HEK293T (cell line): ENCODE measurements at places on chromosomes 7 and 10.
A peak's percentile ranks its signal among the peaks of the same experiment; 100 is the strongest.

GRCh38 chr7:45978010-45978681, 57.1 kb upstream of the IGFBP3 start:
- DNase-seq: no peak

GRCh38 chr7:101153969-101154692, at the start of gene AP1S1:
Gene AP1S1, plus strand, starts transcription at chr7:101154476. Its CDS starts 39 bp downstream, at chr7:101154515.
- DNase-seq: peak; percentile 98

DNA sequence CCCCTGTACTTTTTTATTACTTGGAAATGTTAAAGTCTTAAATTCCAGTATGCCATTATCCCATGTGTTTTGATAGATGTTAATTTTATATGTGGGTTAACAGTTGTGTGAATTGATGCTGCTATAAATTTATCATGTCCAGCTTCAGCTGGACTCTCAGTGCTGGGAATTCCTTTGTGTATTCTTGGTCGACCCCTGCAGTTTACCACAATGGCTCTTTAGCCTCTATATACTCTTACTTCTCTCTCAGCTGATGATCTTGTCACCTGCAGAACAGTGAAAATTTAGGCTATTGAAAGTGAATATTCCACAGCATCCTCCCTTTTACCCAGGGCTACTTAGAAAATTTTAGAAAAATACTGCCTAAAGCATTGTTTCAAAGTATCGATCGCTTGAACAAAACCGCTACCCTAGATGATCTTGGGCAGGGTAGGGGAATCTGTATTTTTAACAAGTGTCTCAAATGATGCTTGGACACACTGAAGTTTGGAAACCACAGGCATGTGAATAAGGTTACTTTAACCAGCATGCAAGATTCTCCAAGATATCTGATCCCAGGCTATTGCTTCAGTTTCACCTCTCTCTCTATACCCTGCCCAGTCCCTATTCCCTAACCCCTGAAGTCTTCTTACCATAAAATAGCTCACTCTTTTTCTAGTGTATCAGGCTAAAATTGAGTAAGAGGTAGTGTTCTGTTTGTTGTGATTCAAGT, 25.4 kb downstream of the LCOR start:
- DNase-seq: no peak

DNA sequence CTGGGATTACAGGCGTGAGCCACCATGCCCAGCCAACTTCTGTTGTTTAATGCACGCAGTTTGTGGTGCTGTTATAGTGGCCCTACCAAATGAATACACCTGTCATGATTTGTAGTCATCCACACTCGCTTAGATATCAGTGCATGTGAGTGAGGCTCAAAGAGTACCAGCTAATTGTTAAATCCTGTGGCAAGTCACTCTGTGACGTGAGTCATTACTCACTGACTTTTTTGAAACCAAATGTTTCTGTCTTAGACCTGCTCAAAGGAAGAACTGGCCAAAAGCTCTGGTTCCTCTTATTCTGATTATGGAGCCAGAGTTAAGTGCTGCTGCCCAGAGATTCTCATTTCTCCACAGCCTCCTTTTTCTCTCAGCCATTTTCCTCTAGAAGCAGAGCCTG, 109.4 kb downstream of the PRKAG2 start:
- no peak for DNase-seq

DNA sequence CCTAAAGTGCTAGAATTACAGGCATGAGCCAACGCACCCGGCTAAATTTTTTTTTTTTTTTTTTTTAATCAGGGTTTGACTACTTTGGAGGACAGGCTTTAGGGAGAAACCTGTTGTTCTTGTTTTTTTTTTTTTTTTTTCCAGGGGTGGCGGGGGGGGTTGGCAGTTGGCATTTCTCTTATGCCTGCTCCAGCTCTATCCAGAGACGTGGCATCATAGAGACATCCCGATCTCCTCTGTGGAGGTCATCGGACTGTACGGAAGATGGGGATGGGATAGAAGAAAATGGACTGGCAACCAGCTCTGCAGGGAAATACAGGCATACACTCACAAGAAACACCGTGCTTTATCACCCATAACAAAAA, 130.8 kb downstream of the PRPF18 start:
- no peak for DNase-seq

DNA sequence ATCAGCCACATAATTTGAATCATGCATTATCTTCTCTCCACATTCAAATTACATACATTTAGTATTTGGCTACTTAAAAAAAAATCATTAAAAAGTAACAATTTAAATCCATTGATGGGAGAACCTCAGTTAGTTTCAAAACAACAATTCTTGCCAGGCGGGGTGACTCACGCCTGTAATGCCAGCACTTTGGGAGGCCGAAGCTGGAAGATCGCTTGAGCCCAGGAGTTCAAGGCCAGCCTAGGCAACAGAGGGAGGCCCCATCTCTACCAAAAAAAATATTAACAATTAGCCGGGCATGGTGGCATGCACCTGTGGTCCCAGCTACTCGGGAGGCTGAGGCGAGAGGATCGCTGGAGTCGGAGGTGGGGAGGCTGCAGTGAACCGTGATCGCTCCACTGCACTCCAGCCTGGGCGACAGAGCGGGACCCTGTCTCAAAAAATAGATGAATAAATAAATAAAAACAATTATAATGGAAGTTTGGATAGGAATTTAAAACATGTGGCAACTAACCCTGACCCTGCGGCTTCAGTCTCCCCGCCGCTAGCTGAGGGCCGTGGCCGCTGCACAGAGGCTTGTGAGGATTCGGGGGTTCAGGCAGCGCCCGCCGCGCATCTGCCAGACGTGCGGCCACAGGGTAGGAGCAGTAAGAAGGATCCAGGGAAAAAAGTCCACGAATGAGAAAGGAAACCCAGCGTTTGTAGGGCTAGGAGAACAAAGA, 1.1 kb upstream of the CSGALNACT2 start:
- no peak for DNase-seq

DNA sequence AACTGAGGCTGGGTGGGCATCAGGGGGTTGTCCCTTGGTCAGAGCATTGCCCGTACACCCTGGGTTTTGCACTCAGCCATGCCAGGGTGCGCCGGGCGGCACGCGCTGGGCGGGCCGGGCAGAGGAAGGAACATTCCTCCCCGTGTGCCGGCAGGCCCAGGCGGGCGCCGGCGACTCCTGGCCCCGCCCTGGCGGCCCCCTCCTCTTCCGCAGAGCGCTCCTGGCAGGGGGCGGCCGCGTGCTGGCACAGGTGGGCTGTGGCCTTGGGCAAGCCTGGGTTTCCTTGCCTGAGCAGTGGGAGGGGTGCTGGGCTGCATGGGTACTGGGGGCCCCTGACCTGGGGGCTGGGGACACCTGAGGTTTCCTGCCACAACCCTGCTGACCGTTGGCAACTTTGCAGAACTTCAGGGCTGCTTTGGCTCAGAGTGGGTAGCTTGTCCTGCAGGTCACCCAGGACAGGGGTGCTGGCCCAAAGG, 3.9 kb downstream of the LFNG start:
- DNase-seq: no peak

DNA sequence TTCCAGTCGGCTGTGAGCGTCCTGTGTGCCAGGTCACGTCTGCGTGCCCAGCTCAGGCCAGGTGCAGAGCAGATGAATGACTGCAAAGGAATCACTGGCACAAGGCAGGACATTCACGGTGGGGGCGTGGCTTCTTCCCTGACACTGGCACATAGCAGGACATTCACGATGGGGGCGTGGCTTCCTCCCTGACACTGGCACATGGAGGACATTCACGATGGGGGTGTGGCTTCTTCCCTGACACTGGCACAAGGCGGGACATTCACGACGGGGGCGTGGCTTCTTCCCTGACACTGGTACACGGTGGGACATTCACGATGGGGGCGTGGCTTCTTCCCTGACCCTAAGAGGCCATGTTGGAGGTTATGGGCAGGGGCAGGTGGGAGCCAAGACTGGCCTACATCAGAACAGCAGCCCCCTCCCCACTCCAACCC, 64.3 kb downstream of the MYL10 start:
- DNase-seq: no peak

DNA sequence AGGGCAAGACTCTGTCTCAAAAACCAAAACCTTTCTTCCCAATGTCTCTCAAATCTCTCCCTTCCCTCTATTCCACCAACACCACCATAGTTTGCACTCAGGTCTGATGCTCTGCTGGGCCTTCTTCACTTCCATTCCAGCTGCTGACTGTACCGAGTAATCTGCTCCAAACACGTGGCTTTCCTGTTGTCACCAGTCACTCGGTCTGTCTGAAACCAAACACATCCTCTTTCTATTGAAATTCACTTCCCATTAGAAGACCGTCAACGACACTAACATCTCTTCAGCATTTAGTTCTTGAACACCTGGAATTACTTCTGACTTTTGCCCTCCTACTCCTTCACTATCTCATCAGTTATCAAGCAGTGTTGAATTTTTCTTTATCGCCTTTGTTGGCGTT, 4.7 kb upstream of the NRF1 start:
- no peak for DNase-seq

GRCh38 chr10:22740180-22740579, 25.8 kb upstream of the PIP4K2A start:
- no peak for DNase-seq

GRCh38 chr10:131127610-131128009, 183.9 kb downstream of the TCERG1L start:
- DNase-seq: no peak

DNA sequence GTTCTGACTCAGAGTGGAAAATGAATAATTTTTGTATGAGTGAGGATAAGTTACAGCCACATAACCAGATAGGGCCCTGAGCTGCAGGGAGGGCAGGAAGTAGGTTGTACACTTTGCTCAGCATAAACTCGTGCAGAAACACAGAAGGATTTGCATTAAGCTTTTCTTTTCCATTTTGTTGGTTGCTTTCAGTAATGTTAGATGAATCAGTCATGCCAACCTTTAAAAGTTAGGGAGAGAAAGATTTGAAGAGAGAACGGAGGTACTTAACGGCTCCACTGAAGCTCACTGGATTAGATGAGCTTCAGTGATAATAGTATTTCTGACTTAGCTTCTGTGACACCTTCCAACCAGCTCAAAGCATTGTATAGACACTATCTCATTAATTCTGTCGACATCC, 348.1 kb downstream of the GATA3 start:
- no peak for DNase-seq

DNA sequence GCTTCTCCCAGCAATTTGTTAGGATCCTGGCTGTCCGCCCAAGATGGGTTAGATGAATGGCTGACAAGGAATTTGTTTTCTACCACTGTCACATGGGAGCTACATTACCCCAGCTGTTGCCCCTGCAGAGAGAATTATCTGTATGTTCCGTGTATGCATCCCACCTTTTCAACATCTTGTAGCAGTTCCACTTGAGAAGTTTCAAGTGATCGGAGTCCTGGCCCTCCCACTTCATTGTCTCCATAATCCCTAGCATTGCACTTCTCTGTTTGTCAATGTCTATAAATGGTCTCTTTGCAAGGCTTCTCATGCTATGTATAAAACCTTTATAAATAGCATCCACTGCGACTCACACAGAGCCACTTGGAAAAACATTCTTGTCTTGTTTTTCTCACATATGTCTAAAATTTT, 972.5 kb downstream of the CNTNAP2 start:
- DNase-seq: no peak

- no peak for DNase-seq
These were observed 125.6 kb downstream of the NT5C2 start for GRCh38 chr10:103067484-103067883.

GRCh38 chr10:61792921-61793320, 108.6 kb upstream of the ARID5B start:
- no peak for DNase-seq

- no peak for DNase-seq
These were observed 137.4 kb downstream of the TNS3 start for GRCh38 chr7:47444376-47445098.

DNA sequence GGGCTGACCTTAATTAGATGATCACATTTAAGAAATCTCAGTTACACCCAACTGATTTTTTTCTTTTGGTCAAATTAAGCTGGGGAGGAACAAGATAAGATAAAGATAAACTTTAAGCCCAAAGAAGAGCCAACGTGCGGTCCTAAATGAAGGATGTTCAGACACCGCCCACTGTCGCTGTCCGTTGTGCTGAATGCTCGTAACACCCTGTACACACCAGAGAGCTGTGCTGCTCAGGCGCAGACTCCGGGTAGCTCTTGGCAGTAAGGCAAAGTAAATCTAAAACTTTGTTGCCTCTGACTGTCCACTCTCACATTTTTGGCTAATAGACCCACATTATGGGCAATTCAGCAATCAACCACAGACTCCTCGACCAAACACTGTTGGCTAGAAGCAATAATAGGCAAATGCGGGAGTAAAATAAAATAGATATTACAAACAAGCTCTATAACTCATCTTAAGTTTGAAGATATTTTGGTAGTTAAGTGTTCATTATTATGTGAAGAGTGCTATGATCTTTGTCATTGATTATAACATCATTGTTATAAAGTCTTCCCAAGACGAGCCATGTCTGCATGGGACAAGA, 57.1 kb downstream of the PLPP4 start:
- peak; percentile 76 for DNase-seq

DNA sequence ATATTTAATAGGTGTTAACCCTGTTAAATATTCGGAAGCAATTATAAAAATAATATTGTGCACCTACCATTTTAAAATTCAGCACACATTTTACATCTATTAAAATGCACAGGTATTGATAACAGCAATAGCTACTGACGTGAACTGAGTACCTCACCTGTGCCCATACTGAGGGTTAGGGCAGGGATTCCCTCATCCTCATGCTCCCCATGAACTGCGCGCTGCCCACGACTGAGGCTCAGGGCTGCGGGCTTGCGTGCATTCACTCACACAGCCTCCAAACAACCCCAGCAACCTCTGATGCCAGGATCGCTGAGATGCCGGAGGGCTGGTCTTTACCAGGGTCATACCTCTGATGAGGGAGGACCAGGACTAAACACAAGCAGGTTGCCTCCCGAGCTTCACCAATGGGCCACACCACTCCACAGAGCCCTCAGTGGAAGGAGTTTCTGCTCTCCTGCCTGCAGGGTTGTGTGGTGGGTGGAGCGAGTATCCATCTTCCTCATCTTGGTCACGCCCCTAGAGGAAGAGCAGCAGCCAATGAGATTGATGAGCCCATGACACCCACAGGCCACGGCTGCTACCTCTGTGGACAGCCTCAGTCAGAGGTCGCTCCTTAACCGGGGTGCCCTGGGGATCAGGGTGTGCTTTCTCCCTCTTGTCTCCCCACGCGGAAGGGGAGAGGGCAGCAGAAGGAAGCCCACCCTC, 478.3 kb downstream of the TNS3 start:
- no peak for DNase-seq

DNA sequence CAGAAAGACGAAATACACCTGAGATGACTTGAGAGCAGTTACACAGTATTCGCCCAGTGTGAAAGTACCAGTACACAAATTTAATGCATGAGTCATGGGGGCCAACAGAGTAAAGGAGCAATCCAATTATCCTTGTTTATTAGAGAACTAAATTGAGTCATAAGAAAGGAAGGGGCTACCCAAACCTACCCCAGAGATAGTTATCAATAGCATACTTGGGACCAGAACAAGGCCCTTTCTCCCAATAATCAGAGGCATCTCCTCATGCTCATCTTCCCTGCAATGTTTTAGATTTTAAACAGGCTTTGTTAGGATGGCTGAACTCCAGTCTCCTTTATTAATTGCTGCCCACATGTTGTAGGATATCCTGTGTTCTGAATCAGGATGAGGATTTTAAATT, 239.7 kb upstream of the LRGUK start:
- no peak for DNase-seq

- DNase-seq: no peak
These were observed 357.4 kb downstream of the PLXNA4 start for GRCh38 chr7:132218876-132219275.
